ENCODE measurements at places on chromosomes 4 and X. TPM values are rescaled to one million over a fixed set of nuclear protein-coding genes. Genes with fewer than 3 reads are reported as not detected.

DNA sequence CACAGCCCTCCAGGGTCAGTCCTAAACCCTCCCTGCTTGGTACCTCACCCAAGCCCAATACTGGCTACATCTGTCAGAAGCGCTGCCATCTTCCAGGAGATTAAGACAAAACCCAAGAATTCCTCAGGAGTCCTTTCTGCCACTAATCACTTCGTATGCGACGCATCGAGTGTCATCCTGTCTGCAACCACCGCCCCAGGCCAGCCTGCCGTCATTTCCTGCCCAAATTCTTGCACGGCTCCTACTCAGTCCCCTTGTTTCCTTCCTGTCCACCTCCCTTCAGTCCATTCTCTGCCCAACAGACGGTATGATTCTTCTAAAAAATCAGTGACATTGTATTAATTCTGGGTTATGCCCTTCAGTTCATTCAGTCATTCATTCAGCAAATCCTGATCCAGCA lies 113.6 kb downstream of the NFKB1 start:
- no peak for DNase-seq

- no peak for DNase-seq
Measured at GRCh38 chr4:171718665-171719064, 94.5 kb upstream of the GALNTL6 start.

- DNase-seq, result no peak
Measured at GRCh38 chr4:117907646-117908045, 126.6 kb upstream of the NDST3 start.

DNA sequence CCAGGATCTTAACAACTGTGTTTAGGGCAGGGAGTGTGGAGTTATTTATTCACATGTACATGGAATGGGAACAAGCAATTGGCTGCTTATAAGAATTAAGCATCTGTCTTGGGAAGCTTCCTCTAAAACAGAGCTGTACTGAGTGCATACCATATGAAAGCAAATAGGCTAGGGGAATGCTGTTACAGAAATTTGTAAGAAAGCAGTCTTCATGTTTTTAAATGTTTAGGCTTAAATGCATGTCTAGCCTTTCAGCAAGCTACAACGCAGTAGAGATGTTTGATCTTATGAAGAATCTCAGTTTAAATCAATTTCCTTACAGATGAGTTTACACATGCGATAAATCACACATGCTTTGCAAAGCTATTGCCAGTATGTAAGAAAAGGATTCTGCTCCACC lies 123.1 kb upstream of the MID1 start:
- no peak for DNase-seq

DNA sequence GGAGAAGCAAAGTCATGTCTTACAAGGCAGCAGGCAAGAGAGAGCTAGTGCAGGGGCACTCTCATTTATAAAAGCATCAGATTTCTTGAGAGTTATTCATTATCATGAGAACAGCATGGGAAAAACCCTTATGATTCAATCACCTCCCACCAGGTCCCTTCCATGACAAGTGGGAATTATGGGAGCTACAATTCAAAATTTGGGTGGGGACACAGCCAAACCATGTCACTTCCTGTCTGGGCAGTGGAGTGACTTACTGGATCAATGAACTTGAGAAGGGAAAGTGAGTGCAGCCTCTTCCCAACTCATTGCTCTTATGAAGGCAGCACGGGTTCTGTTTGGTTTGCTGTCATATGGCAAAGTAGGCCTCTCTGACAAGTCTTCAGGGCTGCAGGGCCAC lies 261.8 kb upstream of the TAPT1 start:
- DNase-seq, result no peak

- DNase-seq, result no peak
Measured at GRCh38 chr4:77805840-77806239, 13.3 kb downstream of the CNOT6L start.

DNA sequence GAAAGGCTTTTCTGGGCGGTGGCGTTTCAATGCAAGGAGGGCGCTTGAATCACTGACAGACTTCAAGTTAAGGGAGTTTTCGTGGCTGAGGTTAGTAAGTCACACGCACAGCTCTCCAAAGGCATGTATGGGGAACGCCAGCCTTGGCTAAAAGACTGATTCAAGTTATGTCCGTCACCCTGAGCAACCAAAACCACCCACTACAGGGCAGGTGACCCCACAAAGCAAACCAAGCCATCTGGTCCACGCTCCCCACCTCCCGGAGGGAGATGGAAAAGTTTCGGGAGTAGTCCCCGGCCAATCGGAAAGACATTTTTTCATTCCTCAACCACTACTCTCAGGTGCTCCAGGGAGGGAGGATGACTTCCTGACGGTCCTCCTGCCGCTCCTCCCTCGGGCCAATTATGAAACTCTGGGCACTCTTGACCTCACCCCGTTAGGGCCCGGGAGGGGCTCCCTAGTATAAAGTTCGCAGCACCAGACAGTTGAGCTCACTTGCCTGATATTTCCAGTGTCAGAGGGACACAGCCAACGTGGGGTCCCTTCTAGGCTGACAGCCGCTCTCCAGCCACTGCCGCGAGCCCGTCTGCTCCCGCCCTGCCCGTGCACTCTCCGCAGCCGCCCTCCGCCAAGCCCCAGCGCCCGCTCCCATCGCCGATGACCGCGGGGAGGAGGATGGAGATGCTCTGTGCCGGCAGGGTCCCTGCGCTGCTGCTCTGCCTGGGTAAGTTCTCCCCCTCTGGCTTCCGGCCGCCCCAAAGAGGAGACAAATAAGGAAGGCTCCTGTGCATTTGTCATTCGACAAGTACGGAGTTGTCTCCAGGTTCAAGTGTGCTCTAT lies at the start of gene EREG:
Gene EREG (plus strand): TSS at position 494 of the 840 bp plus-strand sequence. CDS start 164 bp downstream, at position 658.
- DNase-seq, result no peak

The CCNA2 gene
- total RNA-seq, result 8.1 TPM

DNA sequence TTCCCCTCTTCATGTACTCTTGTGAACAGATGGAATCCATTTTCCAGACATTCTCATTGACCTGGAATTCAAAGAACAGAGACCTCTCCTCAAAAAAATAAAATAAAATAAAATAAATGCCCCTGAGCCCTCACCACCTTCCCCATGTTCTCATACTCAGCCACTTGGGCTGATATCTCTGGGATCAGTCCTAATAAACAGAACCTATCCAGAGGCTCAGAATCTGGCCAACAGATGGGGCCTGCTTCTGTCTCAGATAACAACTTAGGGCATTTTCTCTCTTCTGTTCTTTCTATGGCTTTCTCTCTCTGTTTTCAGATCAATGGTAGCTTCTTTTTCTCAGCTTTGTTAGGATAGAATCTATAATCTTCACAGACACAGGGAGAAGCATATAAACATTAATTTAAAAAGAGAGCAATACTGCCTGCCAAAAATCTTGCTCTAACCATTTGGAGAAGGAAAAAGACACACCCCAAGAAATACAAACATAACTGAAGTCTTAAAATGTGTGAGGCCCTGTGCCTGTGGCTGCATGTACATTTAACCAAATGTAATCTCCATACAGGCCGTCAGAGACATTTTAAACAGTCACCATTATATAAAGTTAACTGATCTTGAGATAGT lies 907.1 kb downstream of the FAT4 start:
- DNase-seq, result no peak

DNA sequence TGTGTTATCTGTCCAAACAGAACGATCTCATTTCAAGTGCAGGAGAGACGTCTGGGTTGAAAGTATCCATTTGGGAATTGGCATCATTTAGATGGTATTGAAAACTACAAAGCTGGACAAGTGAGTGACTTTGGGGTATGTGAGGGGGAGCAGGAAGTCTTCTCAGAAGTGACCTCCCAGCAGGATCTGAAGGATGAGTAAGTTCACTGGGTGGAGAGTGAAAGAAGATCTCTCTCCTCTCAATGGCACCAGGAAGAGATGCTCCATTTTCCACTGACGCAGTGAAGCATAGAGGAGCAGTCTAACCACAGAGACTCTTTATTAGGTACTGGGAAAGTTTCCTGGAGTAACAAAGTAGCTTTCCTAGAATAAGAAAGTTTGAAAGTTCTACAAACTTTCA lies 161.0 kb downstream of the CPE start:
- no peak for DNase-seq

The MXRA5 gene
- 15.5 TPM for total RNA-seq

The UTP3 gene
- 28.0 TPM for total RNA-seq

The ZFP42 gene
- not detected for total RNA-seq

DNA sequence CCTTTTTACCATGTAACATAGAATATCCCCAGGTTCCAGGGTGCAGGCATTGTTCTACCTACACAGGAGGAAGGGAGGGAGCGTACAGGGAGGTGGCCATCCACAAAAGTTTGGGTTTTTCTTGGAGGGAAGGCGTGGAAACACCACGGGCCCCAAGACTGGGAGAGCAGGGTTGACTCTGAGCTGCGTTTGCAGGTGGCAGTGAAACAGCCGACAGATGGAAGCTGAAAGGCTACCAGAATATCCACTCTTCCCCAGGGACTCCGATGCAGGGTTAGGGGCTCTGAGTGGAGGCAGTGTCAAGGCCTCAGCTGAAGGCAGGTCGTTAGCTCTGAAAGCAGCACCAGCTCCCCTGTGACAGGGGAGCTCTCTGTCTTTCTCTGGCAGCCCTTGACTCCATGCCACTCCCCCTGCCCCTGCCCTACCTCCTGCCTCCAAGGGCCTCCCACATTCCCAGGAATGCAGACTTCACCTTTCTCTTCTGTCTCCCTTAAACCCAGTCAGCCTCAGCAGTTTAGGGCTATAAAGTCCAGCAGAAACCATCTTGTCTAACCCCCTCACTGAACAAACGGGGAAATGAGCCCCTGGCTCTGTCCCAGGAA lies 14.0 kb upstream of the GLOD5 start:
- DNase-seq, result no peak

DNA sequence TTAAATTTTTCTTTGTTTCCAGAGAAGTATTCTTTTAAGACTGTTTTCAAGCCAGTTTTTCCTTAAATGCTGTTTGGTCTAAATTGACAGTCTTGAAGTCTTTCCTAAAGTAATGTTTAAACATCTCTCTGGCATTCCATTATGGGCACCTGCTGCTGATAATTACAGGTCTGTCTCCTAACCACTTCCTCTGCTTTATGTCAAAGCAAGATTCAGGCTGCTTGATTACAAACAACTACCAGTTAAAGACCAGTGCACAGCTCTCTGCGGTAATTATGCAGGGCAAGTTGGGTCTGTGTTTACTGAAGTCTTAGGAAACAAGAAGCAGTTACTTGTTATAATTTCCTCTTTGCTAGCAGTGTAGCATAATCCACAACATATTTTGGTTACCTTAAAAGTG lies 17.6 kb downstream of the UNC5C start:
- no peak for DNase-seq

GRCh38 chr4:146443525-146443924 lies 78.2 kb downstream of the SLC10A7 start:
- no peak for DNase-seq
